ENCODE measurements at places on chromosomes 3 and 15. TPM values are rescaled to one million over a fixed set of nuclear protein-coding genes. Genes with fewer than 3 reads are reported as not detected.

GOLGA8Q gene
- total RNA-seq, result 1.3 TPM

GRCh38 chr15:58864602-58865424 lies 68.7 kb downstream of the SLTM start:
- no peak for DNase-seq

GRCh38 chr3:69232482-69232881 lies 110.1 kb upstream of the LMOD3 start:
- no peak for DNase-seq

DNA sequence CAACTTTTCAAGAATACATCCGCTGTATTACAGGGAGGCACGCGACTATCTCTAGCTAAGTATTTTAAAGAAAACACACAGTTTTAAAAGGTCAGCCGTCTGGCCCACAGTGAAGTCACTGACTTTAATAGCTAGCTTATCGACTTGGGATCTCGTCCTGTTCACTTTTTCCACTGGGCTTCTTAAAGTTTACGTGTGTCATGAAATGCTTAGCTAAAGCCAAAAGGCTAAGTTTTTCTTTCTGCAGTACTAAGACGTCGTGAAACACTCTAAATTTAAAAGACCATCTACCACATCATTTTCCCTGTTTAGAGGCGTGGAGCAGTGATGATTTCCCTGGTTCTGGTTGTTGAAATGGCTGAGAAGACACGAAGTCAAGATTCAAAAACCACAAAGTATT lies 27.1 kb downstream of the LRIG1 start:
- no peak for DNase-seq

GRCh38 chr3:113423699-113424098 lies 17.6 kb downstream of the CFAP44 start:
- no peak for DNase-seq

DNA sequence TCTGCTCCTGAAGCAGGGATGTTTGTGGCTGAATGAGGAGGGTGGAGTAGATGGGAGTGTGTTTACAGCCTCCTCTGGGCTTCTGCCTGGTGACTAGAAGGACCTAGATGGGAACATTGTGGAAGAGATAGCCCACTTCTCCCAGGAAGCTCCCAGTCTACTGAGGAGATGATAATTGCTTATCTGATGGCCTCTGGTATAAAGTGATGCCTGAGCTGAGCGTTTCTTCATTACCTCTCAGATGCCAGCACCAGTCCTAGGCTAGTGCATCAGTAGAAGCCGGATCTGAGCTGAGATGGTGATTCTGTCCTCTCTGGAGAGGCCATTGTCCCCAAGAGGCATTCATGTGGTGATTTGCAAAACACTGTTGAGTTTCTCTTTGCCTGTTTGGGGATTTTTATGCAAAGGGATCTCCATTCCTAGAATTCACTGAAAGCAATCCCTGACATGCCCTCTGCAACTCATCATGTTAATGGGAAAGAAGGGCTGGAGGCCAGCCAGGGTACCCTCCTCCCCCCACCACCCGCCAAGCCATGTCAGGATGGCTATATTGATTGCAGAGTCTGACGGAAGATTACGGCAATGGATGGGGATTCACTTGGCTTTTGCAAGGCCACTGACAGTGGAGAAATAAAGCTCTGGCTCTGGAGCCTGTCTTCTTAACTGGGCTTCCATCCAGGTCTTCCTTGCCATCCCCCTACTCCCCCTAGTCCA lies 166.4 kb upstream of the ROPN1 start:
- no peak for DNase-seq

Data from Peyer's patch (tissue), 4 donors.